ENCODE measurements at places on chromosomes 3 and 15.
A peak's percentile ranks its signal among the peaks of the same experiment; 100 is the strongest.

- no peak overlapping the region for H3K27ac ChIP-seq
- H3K27me3 ChIP-seq = no peaks in the 10 kb centered on the region
- H3K4me1 ChIP-seq = no peaks in the 10 kb centered on the region
Measured at GRCh38 chr15:61083788-61084134, 145.3 kb downstream of the RORA start.

- peaks cover 11% of the 10 kb centered on the region for H3K4me1 ChIP-seq
- no peaks in the 10 kb centered on the region for H3K27me3 ChIP-seq
- no peak for DNase-seq
- no peaks in the 10 kb centered on the region for H3K36me3 ChIP-seq
- no peak overlapping the region for H3K27ac ChIP-seq
- H3K4me3 ChIP-seq = no peak overlapping the region
Measured at GRCh38 chr15:52011711-52012144, 7.3 kb upstream of the MAPK6 start.

GRCh38 chr3:118186051-118186450 lies 848.6 kb downstream of the IGSF11 start:
- H3K4me3 ChIP-seq = no peak overlapping the region
- no peak for DNase-seq
- H3K27ac ChIP-seq = no peak overlapping the region
- H3K27me3 ChIP-seq = no peaks in the 10 kb centered on the region
- H3K4me1 ChIP-seq = no peaks in the 10 kb centered on the region
- no peaks in the 10 kb centered on the region for H3K36me3 ChIP-seq

- H3K36me3 ChIP-seq = no peaks in the 10 kb centered on the region
- H3K4me3 ChIP-seq = peak overlapping the region; percentile 86
- H3K27ac ChIP-seq = peak overlapping the region; percentile 84
- DNase-seq = no peak
- no peaks in the 10 kb centered on the region for H3K27me3 ChIP-seq
- peaks cover 9% of the 10 kb centered on the region for H3K4me1 ChIP-seq
Measured at GRCh38 chr15:63833021-63833696, 589 bp downstream of the HERC1 start.

GRCh38 chr3:126101521-126101982 lies 17.6 kb upstream of the SLC41A3 start:
- H3K27ac ChIP-seq = no peak overlapping the region
- H3K4me3 ChIP-seq = no peak overlapping the region
- DNase-seq = no peak

GRCh38 chr15:88649753-88650551 lies 11.1 kb downstream of the ISG20 start:
- no peaks in the 10 kb centered on the region for H3K27me3 ChIP-seq
- no peak overlapping the region for H3K4me3 ChIP-seq
- no peaks in the 10 kb centered on the region for H3K36me3 ChIP-seq
- H3K4me1 ChIP-seq = peaks cover 14% of the 10 kb centered on the region
- no peak overlapping the region for H3K27ac ChIP-seq

- no peak overlapping the region for H3K4me3 ChIP-seq
- H3K27me3 ChIP-seq = no peaks in the 10 kb centered on the region
- no peaks in the 10 kb centered on the region for H3K36me3 ChIP-seq
Measured at GRCh38 chr15:91871837-91872236, 18.3 kb downstream of the SLCO3A1 start.

DNA sequence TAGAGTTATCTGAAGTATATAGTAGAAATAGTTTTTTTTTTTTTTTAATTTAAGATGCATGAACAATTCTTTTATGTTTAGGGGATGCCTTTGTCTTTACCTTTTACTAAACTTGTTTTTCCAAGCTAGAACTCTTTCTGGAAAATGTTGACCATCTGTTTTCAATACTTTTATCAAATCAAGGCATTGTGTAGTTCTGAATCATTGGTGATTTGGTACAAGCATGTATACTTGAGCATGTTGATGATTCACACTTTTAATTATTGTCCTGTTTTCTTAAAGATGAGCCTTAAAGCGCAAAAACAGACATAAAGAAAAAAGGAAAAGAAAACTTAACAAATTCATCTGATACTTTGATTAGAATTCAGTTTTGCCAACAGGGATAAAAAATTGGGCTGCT lies 28.3 kb downstream of the PDCD6IP start:
- no peak for DNase-seq
- peaks cover 39% of the 10 kb centered on the region for H3K36me3 ChIP-seq
- H3K4me1 ChIP-seq = no peaks in the 10 kb centered on the region
- no peaks in the 10 kb centered on the region for H3K27me3 ChIP-seq
